ENCODE measurements at places on chromosomes 7 and 10.

- no peak for DNase-seq
Measured at GRCh38 chr10:132385721-132386418, 11.1 kb upstream of the PWWP2B start.

DNA sequence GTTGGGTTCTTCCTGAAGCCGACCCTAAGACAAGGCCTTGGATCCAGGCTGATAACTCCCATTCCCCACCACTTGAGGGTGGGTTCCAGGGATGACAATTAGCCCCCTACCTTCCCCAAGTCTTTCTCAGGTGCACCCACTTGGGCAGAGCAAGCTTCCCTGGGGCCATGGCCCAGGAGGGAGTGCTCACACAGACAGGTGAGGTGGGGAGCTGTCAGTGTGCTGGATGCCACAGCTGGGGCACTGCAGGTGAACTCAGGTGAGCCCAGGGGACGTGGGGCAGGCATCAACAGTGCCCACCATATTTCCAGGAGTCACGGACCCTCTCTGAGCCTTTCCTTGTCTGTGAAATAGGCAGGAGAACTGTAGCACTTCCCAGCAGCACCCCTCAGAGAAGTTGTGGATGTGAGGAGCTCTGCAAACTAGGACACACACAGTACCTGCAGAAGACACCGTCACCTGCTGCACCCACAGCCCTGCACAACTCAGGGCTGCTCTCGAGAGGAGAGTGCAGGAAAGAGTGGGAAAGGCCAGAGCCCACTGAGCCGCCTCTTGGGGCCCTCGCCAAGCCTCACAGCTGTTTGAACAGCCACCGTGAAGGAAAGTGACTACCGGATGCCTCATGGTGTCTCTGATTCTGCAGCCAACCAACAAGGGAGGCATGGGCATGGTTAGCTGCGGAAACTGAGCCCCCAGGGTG lies 17.9 kb downstream of the SH3PXD2A start:
- no peak for DNase-seq

GRCh38 chr7:2821161-2821841 lies 22.8 kb downstream of the GNA12 start:
- no peak for DNase-seq

DNA sequence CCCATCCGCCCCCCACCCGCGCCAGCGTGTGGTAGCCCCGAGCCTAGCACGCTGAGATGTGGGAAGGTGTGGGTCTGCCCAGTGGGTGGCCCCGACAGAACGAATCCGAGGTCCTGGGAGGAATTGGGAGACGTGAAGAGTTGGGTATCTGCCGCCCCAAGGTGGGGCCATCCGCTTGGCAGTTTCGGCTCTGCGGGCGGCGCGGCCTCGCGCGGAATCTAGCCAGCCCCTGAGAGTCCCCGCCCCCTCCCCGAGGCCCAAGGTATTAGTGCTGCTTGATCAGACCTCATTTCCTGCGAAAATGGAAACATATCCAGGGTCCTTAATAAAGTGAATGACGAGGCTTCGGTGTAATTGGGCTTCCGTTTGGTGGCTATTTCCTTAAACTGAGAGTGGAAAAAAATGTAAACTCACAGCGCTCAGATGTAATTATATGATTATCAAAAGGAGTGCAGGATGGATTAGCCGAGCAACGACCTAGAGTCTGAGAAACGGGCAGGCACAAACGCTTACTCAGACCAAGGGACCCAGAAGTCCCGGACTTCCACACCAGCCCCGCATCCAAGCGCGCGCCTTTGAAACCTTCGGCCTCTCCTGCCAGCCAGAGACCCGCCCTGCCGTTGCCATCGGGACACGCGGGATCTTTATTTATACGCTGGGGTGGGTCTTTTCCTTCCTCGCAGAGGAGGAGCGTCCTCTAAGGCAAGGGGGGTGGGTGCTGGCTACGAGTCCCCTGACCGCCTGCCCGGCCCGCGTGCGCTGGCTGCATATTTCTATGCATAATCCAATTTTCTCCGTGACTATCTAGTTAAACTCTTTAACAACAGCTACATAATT lies 12.8 kb downstream of the LBX1 start:
- no peak for DNase-seq

Measured in hematopoietic multipotent progenitor cell treated with erythropoietin and hydrocortisone succinate and interleukin-3 and kit ligand, for 15 days (in vitro differentiated cells).